Esophagus muscularis mucosa (tissue), 4 donors: ENCODE measurements at places on chromosomes 2 and 18. TPM values are rescaled to one million over a fixed set of nuclear protein-coding genes. Genes with fewer than 3 reads are reported as not detected.

GRCh38 chr2:127624756-127625571 is 21.0 kb upstream of the GPR17 start:
- DNase-seq = no peak

The IL1A gene
- not detected for total RNA-seq

GRCh38 chr2:72579591-72580180 is 246.1 kb downstream of the EXOC6B start:
- no peak for DNase-seq

DNA sequence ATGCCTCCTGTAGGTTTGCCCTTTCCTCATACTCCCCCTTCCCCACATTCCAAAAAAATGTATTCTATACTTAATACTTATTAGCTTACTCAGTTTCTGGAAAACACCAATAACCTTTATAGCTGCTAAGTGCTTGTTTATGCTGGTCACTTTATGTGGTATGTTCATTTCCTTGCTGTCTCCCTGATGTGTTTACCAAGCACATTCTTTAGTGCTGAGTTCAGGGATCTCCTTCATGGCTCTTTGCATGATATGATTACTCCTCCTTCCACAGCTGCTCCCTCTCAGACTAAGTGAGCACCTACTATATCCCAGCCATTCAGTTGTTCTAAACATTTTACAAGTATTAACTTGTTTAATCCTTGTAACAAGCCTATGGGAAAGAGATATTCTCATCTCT is 698.3 kb upstream of the FANCL start:
- DNase-seq = no peak

DNA sequence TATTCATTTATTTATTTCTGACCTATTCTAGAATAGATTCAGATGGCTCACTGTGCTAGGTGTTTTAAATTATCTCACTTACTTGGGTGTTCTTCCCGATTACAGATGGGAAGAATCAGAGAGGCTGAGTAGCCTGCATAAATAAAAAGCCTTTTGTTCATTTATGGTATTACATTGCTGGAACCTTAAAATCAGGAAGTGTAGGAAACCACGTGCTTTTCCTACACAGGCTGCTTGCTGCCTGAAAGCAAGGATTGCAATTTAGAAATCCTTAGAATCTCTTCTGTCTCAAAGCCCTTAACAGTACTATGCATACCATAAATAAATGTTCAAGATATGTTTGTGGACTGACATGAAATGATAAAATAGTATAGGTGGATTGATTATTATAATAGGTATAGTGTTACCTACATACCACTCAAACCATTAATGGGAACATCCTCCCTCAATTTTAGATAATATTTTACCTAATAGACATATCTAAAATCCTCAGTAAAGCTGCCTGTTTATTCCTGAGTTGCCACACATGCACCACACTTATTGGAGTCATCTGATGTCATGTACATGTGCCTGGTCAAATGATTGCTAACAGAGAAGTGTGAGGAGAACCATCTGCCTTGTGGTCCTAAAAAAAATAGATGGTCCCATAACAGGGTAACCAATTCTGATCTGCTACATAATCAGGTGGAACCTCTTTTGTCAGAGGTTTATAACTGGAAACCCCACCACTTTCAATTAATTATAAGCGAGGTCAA is 73.5 kb upstream of the C2orf15 start:
- no peak for DNase-seq

The TNFRSF11A gene
- 1.7 TPM for total RNA-seq

The DGKD gene
- 11.9 TPM for total RNA-seq

DNA sequence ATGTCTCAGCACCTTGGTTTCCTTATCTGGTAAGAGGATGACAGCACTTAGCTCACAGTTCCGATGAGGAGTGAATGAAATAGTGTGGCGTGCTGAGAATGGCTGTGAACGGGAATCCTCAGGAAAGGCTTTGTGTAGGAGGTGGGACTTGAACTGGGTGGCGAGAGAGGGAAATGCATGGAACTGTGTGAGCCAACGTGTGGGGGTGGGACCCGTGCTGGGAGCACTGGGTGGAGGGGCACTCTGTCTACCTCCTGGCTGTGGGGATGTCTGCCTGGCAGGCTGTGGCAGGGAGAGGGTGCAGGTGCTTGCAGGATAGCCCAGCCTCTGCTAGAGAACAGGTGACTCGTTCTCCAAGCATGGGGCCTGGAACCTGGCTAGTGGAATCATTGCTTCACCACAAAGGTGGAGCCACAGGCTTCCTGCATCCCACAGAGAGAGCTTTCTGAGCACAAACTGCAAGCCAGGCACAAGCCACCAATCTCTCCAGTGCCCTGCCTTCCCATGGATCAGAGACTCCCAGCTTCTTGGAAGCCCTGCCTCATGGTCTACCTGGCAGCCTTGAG is 145.2 kb downstream of the CELF4 start:
- DNase-seq = no peak

DNA sequence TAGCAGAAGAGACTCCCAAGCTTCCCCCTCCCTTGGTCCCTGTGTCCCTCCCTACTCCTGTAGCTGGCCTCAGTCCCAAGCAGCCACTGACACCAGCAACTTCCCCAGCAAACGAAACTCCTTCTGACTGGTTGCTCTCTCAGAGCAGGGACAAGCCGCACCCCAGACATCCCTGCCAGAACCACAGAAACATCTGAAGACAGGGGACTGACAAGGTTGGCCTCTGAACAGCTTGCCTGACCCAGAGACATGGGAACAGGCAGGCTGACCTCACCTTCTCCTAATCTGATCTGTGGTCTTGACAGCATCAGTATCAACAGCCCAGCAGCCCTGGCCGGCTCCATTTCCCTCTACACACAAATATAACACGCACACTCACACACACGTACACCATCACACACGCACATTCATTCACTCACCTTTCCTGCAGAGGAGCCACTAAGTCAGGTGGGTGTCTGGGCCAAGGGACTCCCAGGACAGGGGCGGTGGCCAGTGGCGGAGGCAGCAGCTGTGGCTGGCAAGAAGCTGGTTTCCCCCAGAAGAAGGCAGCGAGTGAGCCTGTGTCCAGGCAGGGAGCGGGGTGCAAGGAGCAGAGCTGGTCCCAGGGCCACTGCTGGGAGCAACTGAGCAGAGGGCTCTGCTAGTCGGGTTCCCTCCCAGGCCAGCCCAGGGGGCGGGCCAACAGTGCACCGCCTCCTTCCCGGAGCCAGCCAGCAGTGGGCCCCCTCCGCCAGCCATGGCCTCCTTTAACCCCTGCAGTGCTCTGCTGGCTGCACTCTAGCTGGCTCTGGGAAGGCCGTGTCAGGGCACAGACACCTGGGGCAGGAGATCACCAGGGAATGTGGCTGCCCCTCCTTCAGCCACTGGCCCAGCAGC is 59.1 kb downstream of the TNS1 start:
- no peak for DNase-seq

GRCh38 chr2:207044379-207045362 is 105.4 kb downstream of the CPO start:
- no peak for DNase-seq

GRCh38 chr2:161238560-161239325 is 69.5 kb upstream of the PSMD14 start:
- DNase-seq = no peak

GRCh38 chr2:26068602-26069298 is 34.9 kb downstream of the RAB10 start:
- DNase-seq = no peak

- DNase-seq = no peak
Measured at GRCh38 chr2:195985741-195986140, 82.9 kb downstream of the DNAH7 start.

DNA sequence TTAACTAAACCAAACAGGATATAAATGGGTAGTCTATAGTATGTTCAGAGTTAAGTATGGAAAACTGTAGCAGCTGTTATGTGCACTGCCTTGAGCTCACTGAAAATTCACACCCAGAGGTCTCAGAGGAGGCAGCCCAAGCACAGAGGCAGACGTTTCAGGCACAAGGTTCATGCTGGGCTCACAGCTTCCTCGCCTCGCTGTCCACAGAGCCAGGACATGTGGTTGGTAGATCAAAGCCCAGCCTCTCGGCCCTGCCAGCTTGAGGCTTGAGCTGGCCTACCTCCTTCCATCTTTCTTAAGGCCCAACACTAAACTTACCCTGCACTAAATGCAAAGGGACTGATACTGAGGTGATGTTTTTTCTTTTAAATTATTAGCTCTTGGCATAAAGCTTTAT is 43.7 kb downstream of the PRELID3A start:
- no peak for DNase-seq

The ASNSD1 gene
- 51.9 TPM for total RNA-seq

The ANO7 gene
- total RNA-seq = 0.32 TPM

DNA sequence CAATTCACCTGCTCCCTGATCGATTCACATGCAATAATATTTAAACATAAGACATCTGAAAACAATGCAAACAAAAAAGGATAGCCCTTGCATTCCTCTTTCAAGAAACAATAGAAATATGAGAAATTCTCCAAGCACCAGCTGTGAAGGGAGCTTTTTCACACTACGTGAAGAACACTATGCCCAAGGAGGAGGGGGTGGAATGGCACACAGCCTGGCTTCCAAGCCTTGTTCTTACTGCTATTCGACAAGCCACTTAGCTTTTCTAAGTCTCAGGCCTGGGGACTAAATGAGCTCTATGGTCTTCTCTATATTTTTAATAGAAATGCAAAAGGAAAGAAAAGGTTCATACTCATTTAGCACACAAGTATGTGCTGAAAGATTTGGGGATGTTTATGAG is 92.2 kb upstream of the CHRNA1 start:
- no peak for DNase-seq

The DIS3L2 gene
- 16.1 TPM for total RNA-seq

The TUBA3E gene
- not detected for total RNA-seq

The C2orf66 gene
- total RNA-seq = not detected

The GREB1L gene
- 14.5 TPM for total RNA-seq

The PSMA8 gene
- not detected for total RNA-seq

DNA sequence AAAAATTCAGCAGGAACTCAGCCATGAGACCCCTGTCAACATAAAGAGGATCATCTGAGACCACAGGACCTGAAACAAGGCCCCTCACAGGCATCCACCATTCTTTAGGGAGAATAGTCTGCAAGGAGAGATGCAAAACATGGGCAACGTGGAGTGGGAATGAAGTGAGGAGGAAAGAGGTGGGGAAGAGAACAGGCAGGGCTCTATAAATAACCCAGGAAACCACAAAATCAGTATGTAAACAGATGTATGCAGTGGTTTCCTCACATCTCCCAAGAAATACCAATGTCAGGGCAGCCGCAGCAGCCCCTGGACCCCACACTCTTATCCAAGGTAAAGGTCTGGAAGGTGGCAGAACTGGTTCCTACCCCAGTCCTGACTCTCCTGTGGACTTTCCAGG is 168.5 kb downstream of the EN1 start:
- peak; percentile 70 for DNase-seq

DNA sequence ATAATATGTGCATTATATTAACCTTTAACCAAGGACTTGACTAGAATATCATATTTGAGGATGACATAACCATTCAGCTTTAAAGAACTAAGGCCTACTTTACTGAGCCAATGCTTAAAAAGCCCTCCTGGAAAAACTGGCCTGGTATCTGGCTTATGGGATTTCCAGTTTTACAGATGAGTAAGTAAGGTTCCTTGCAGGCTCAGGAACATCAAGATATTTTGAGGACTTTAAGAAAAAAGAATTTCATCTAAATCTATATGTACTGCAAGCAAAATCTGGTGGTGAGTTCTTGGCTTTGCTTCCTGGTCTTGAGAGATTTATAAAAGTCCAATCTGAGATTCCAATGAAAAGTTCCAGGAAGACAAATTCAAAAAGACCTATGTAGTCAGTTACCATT is 417.0 kb upstream of the NRXN1 start:
- no peak for DNase-seq

- no peak for DNase-seq
Measured at GRCh38 chr2:116668691-116669090, 1145.8 kb upstream of the DDX18 start.

GRCh38 chr2:100178085-100178788 is 35.8 kb upstream of the AFF3 start:
- peak; percentile 77 for DNase-seq

DNA sequence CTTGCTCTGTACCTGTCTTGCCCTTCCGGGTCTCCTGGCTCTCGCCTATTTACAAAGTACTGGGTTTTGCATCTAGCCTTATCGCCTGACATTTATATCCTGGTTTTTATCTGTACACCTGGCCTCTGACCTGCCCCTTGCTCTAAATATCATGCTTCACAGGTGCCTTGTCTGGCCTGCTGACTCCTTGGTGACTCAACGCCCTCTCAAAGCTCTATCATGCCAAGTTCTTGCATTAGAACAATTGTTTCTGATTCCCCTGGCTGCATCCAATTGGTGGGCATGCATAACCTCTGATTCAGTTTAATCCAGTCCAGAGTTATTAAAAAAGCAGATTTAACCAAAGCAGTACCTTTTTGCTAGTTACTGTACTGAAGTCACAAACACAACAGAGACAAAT is 113.9 kb upstream of the CCDC68 start:
- peak; percentile 17 for DNase-seq

The CCL20 gene
- not detected for total RNA-seq
